ENCODE measurements at places on chromosomes 7 and 10.

- no peak for DNase-seq
Observed at GRCh38 chr10:47026301-47027107, 115.3 kb downstream of the PTPN20 start.

GRCh38 chr10:91779011-91779605 lies 19.1 kb upstream of the TNKS2 start:
- no peak for DNase-seq

GRCh38 chr7:43553999-43554398 lies 28.9 kb upstream of the STK17A start:
- no peak for DNase-seq

DNA sequence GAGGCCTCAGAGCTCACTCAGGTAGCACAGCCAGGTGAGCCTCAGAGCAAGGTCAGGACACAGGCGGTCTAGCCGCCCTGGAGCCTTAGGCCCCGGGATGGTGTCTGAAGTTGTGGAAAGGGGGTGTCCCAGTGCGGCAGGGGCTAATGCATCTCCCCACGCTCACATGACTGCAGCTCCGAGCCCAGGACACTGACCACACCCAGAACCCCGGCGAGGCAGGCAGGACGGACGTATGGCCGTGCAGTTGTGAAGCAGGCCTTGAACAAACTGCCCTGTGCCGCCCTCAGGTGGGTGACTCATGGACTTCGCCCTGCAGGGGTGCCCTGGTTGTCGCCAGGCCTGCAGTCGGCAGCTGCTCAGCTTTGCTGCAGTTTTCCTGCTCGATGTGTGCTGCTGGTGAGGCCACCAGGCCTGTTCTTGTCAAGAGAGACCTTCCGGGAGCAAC lies 5.0 kb upstream of the PRKAR1B start:
- peak; percentile 16 for DNase-seq

GRCh38 chr7:13894954-13895353 lies 94.5 kb downstream of the ETV1 start:
- DNase-seq, result no peak

GRCh38 chr7:29989257-29989995 lies at the start of gene SCRN1:
Gene SCRN1 (minus strand): TSS chr7:29989801. CDS start chr7:29969067, 20,734 bp downstream.
- DNase-seq, result peak; percentile 8

GRCh38 chr7:18421297-18422002 lies 74.1 kb upstream of the HDAC9 start:
- DNase-seq, result no peak

GRCh38 chr7:126016722-126017121 lies 1087.1 kb upstream of the POT1 start:
- no peak for DNase-seq

GRCh38 chr7:91082852-91083495 lies 181.3 kb upstream of the FZD1 start:
- DNase-seq, result no peak

- peak; percentile 14 for DNase-seq
Observed at GRCh38 chr7:129502708-129503685, 666 bp downstream of the SMKR1 start.

GRCh38 chr10:132593389-132593788 lies 55.8 kb downstream of the INPP5A start:
- no peak for DNase-seq

DNA sequence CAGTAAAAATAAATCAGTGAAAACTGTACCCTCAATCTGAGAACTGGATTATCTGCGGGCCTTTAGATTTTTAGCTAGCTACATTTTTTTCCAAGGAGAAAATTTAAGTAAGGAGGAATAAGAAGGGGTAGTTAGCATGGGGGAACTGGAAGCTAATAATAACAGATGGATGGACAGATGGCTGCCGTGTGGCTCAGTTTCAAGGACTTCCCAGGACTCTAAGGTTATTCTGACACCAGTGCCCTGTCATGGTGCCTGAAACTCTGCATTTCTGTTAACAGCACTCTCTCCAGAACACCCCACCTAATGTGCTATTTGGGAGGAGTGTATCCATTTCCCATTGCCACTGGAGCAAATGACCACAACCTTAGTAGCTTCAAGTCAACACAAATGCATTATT lies 75.7 kb upstream of the PDE1C start:
- no peak for DNase-seq

- DNase-seq, result no peak
Observed at GRCh38 chr7:42511027-42511426, 274.0 kb upstream of the GLI3 start.

- DNase-seq, result no peak
Observed at GRCh38 chr7:151125470-151125845, 39.2 kb downstream of the AGAP3 start.

GRCh38 chr7:45001826-45002225 lies 1.8 kb downstream of the CCM2 start:
- DNase-seq, result no peak

- no peak for DNase-seq
Observed at GRCh38 chr10:24493165-24493564, 230.5 kb downstream of the ARHGAP21 start.

GRCh38 chr10:3424111-3424851 lies 251.7 kb upstream of the PITRM1 start:
- DNase-seq, result no peak

GRCh38 chr10:71213127-71213621 lies 804 bp downstream of the UNC5B start:
- DNase-seq, result peak; percentile 7

DNA sequence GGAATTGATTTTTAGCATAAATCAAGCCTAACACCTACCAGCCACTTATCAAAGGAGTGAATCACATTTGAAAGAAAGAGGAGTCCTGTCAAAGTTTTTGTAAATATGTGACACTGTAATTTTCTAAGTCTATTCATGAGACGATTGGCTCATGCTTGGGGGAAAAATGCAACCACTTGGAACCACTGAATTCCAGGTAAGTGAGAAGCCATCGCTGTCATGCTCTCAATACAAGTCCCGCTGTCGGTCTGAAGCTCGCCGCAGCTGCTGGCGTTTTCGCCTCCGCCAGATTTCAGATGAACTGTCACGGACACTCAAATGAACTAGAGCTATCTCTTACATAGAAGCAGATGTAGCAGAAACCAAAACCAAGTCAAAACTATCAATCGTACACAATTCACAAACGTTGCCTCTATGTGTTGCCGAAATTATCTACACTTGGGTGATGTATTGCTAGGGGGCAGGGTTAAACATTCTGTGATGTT lies 279.8 kb upstream of the FZD8 start:
- no peak for DNase-seq

- DNase-seq, result no peak
Observed at GRCh38 chr7:378041-378420, 88.1 kb downstream of the FOXL3 start.

DNA sequence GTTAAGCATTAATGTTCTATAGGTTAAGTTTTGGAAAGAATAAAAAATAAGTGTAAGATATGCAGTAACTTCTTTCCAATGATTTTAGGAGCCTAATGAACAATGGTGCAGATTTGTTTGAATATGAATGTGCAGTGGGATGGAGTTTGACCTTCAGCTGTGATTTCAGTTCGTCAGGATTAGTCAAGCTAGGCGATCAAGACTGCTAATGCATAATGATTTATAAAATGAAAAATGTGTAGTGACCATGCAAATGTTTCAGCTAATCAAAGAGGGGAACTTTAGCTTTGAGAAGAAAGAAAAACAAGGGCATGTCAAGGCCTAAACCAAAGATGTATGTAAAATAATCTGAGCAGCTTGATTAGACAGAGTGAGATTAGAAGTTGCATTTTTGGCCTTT lies 208.5 kb downstream of the FOXP2 start:
- DNase-seq, result no peak

DNA sequence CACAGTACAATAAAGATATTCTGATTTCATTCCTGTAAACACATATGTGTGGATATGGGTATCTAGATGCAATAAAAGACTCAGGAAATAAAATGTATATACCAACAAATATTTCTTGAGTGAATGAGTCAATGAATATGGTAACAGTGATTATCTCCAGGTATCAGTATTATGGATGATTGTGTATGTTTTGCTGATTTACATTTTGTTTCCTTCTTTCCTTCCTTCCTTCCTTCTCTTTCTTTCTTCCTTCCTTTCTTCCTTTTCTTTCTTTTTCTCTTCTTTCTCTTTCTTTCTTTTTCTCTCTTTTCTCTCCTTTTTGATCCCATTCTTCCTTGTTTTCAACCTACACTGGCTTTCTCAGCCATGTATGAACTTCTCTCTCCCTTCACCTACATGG lies 85.3 kb upstream of the DLX6 start:
- DNase-seq, result no peak

DNA sequence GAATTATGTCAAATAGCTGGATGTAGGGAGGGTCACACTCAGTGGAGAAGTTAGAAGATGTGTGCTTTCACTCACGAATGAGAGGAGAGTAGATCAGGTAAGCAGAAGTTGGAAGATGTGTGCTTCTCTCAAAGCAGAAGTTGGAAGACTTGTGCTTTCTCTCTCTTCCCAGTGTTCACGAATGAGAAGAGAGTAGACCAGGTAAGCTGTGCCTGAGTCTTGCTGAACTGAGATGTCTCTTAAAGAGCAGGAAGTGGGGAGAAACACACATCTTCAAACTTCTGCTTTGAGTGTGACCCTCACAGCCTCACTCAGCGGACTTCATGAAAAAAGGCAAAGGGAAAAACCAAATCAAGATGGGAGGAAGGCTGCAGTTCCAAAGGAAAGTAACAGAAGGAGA lies 7.0 kb upstream of the TMEM243 start:
- no peak for DNase-seq

DNA sequence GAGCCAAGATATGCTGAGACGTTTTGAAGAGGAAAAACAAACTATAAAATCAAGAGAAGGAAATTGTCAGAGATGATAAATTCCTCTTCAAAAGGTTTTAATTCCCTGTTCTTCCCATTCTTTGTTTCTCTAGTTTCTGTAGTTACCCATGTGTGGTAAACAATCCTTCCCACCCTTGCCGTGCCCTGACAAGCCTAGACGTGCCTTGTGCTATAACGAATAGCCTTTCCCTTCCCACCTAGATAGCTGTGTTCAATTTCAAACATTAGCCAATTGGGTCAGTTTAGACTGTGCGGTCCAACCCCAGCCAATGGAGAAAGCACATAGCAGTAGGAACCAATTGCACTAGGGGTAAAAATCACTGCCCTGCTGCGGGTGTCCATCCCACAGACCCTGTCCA lies 138.1 kb downstream of the RALA start:
- DNase-seq, result no peak

DNA sequence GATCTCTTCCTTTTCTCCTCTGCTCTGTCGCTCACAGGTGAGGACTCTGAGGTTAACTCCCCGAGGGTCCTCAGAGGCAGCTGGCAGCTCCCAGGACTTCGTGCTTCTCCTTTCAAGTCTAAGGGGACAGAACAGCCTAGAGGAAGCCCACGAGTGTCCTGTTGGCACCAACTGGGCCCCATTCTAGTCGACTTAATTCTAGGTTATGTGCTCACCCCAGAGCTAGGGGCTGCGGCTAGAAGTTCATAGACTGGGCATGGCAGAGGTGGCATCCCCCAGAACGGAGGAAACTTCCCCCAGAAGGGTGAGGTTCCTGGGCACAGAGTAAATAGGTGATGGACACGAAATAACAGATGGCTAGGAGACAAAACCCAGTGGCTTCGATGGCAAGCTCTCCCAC lies 259.4 kb downstream of the TEX36 start:
- no peak for DNase-seq

- no peak for DNase-seq
Observed at GRCh38 chr10:71326464-71326881, 7.4 kb downstream of the SLC29A3 start.

DNA sequence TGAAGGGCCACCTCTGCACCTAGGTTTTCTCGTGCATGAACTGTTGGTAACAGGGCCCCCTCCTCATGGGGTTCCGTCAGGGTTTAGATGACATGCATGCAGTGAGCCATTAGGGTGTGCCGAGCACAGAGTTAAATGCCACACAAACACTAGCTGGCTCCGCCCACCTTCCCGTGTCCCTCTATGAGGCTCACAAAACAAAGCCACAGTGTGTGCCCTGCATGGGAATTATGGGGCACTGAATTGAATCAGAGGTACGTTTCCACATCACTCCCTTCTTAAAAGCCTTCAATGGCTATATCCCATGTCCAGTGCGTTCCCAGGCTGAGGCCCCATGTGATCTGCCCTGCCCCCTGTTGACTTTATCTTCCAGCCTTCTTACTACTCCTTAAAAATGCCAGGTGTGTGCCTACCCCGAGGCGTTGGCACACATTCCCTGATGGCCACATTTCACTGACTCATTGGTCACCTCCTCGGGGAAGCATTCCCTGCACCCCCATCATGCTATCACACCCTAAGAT lies 35.7 kb downstream of the GSDME start:
- no peak for DNase-seq

- no peak for DNase-seq
Observed at GRCh38 chr7:157889480-157889879, 552.7 kb downstream of the DNAJB6 start.

DNA sequence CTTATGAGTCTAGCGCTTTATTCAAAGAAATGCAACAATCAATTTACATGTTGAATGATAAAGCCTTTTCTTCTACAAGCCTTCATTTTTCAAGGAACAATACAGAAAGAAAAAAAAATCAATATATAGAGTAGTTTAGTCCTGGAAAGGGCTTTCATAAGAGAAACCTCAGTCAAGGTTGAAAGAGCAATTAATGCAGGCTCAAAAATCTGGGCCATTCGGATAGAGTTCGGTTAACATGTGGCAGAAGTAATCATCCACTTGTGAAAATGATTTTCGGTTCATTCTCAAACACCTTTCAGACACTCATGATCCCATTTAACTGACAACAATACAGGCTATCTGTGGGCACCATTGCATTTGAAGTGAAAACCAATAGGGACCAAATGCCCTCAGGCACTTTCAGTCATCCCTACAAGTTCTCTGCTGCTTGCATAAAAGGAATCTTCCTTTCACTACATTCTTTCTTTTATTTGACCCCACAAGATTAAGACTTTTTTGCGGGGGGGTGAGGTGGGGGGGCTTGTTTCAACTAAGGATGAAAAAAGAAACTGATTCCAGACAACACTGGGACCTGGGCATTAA lies 177.9 kb downstream of the RNF133 start:
- no peak for DNase-seq

- no peak for DNase-seq
Observed at GRCh38 chr10:61798713-61799112, 102.8 kb upstream of the ARID5B start.

DNA sequence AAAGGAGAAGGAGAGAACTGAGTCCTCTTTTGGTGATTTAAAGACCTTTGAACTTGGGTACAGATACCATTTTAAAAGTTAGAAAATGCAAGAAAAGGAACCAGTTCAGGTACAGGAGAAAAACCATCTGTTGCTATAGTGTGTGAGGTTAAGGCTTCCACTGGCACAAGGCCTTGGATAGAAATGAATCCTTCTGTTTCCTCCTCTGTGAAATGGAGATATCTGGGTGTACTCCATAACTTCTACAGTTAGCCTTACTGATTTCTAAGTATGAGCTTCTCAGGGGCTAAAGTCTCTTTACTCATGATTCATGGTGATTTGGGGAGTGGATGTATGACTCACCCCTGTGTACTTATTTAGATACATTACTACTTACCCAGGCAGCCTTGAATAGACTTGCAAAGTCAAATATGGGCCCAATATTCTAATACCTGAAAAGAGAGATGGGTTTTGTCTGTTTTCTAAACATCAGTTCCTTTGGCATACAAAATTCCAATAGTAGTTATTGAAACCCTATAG lies 117.2 kb upstream of the ADO start:
- no peak for DNase-seq

GRCh38 chr7:82410461-82410860 lies 33.1 kb downstream of the CACNA2D1 start:
- no peak for DNase-seq
